ENCODE measurements at places on chromosomes 3 and 15.

- DNase-seq = no peak
Measured at GRCh38 chr15:71385026-71385425, 269.8 kb downstream of the THSD4 start.

DNA sequence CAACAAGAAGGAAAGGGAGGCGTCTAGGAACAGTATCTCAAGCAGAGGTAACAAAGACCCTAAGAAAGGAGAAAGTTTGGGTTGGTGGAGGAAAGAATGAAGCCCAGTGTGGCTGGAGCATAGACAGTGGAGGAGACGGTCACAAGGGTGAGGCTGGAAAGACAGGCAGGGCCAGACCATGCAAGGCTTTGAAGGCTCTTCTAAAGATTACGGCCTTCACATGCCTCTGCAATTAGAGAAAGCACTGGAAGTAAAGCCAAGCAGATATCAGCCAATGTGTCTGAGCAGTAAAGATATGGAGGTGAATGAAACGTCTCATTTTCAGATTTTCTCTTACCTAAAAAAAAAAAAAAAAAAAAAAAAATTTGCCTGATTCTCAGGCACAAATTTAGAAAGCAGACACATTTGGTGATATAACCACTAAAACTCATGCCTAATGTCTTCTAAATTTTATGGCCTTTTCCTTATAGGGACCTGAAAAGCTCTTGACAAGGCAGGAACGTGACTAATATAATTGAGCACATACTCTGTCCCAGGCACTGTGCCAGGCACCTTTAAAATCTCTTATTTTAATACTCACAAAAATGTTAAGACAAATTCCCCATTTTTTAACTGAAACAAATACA lies 184.1 kb downstream of the MECOM start:
- DNase-seq = no peak

GRCh38 chr3:59267021-59267420 lies 217.2 kb upstream of the CFAP20DC start:
- no peak for DNase-seq

- no peak for DNase-seq
Measured at GRCh38 chr3:61032991-61033390, 218.3 kb downstream of the FHIT start.

DNA sequence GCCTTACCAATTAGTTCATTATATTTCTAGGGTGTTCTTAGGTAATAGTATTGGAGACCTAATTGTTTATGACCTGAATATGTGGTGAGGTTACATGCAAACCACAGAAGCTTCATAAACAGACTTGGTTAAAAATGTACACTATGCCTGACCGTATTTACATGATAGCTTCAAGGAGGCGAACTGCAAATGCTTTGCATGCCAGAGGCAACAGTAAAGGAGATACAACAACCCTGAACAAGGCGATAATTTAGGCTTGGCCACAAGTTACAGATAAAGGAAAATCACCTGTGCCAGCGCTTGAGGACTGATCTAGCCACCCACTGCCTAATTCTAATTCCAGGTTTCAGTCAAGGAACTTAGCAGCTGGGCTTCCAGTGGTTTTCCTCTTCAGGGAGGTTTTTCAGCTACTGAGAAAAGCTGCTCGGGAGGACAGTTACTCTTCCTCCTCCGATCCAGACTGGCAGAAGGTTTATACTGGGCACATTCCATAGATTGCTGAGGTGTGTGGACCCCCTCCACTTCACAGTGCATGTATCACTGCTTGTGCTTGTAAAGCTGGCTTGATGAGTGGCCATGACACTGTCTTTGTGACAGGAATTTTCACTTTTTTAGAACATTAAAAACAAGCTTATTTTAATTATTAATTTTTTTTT lies 95.6 kb downstream of the DHX36 start:
- DNase-seq = no peak

DNA sequence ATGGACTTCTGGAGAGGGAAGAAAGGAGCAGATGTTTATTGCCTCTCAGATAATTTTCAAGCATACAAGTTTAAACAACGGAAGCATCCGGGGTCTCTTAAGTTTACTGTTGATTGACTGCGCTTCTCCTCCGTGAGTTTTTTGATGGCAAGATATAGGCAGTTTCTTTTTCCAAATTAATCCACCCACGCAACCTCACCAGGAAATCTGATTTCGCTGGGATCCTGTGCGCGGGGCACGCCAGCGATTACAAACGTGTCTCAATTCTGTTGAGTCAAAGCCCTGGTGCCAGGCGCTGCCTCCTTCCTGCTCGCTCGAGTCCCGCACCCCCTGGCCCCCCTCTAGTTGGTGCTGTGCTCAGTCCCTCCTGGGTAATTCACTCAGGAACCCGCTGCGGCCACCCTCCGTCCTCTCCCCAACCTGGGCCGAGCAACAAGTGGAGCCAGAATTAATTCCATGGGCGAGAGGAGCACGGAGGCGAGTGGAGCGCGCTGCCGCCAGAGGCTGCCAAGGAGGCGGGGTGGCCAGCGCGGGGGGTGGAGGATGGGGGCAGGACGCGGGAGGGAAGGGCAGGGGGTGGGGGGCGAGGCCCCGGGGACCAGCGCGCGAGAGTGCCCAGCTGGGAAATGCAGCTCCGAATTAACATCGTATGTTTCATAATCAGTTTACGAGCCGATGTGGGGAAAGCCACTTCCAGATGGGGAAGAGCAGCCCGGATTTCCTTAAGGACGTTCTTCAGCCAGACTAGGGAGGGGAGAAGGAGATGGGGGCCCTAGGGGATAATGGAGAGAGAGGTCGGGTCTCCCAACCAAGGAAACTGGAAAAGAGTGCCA lies 6.0 kb downstream of the WNT5A start:
- DNase-seq = no peak

- DNase-seq = no peak
Measured at GRCh38 chr15:99324082-99324620, 72.9 kb downstream of the LRRC28 start.

- no peak for DNase-seq
Measured at GRCh38 chr3:10280571-10280970, 12.2 kb downstream of the GHRL start.

DNA sequence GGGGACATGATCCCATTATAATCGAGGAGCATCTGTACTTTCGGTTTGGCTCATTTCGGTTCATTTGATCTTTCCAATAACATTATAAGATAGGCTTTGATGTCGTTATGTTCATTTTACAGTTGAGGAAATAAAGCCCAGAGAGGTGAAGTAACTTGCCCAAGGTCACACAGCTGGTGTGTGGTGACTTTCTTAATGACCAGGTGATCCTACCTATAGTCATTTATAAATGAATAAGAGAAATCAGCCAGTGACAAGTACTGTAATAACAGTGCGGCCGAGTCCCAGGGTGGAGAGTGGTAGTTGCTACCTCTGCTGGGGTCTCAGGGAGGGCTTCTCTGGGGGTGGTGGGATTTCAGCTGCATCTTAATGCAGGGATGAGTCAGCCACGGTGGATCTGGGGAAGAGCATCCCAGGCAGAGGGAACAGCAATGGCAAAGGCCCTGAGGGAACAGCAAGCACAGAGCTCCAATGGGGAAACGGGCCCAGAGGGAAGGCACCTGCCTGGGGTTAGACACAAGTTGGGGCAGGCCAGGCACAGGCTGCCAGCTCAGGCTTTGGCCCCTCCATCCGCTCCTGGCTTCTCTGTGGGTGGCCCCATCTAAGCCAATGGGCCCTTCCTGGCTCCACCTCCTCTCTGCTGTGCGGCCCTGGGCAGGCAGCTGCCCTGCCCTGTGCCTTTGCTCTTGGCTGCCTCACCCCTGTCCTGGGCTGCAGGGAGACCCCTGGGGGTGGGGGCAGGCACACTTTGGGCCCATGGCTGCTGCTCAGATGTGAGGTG lies 1.1 kb upstream of the FBLN2 start:
- DNase-seq = no peak

DNA sequence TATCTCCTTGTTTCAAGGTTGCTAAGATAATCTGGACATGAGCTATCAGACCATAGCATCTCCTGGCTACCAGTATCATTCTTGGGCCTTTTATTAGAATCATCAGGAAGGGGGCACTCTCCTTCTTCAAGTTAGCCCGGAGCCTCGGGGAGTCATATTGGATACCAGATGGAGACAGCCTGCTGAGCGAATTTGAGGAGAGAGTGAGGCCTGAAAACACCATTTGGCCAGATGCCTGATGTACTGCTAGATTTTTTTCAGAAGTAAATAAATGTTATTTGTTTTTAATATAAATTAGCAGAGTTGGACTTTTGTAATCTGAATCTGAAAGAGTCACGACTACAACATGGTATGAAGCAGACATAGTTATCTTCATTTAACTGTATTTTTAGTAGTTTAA lies 848.6 kb downstream of the IGSF11 start:
- no peak for DNase-seq

Data from stimulated activated CD8-positive, alpha-beta memory T cell treated with anti-CD3 and anti-CD28 coated beads, Interleukin-15, amount 100 ng/mL, for 1 hour (primary cell).